ENCODE measurements at places on chromosomes 7 and 10. TPM values are rescaled to one million over a fixed set of nuclear protein-coding genes. Genes with fewer than 3 reads are reported as not detected.

CPED1 gene
- total RNA-seq: not detected

CLCN1 gene
- not detected for total RNA-seq

CYP3A4 gene
- total RNA-seq: not detected

ZPBP gene
- not detected for total RNA-seq

AFAP1L2 gene
- 3.5 TPM for total RNA-seq

MYL10 gene
- total RNA-seq: not detected

DNA sequence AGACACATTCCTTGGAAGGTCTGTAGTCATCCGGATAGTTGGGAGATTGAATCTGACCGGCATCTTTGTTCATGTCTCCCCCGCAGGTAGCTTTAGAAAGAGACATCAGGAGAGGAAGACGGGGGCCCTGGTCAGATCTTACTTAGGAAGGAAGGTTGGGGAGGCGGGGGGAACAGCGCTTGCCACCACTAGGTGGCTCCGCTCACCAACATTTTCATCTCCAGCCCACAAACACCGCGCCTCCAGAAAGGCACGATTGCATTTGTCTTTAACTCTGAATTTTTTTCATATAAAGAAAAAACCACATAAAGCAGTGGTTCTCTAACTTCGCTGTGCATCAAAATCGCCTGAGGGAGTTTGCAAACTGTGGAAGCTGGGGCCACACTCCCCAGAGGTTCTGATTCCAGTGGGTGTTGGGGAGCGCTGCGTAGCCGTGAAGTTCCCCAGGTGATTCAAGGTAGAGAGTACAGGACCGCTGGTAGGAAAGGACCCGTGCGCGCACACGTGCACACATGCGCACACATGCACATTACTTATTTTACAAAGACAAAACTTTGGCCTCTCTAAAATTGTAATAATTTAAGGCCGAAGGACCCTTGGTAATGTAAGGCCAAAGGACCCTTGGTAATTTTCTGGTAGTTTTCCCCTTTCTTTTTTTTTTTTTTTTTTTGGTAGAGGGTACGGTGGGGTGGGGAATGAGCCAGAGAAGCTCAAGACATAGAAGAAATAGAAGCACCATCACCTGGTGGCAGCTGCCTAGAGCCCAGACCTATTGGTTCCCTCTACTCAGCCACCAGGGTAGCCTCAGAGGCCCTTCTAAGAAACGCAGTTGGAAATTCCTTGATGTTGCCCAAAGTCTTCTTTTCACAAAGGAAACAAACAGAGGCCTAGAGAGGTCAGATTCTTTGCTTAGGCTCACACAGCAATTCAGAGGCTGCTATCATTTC, 37.4 kb upstream of the OPALIN start:
- no peak overlapping the region for H3K4me3 ChIP-seq
- no peaks in the 10 kb centered on the region for H3K36me3 ChIP-seq
- H3K4me1 ChIP-seq: peaks cover 6% of the 10 kb centered on the region

- H3K27me3 ChIP-seq: peaks cover 3% of the 10 kb centered on the region
- DNase-seq: no peak
Measured at GRCh38 chr10:21396889-21397288, 128.6 kb downstream of the SKIDA1 start.

- H3K27me3 ChIP-seq: peaks cover 7% of the 10 kb centered on the region
- no peaks in the 10 kb centered on the region for H3K4me1 ChIP-seq
- no peak for DNase-seq
Measured at GRCh38 chr10:125076891-125077541, 83.3 kb downstream of the CTBP2 start.

DNA sequence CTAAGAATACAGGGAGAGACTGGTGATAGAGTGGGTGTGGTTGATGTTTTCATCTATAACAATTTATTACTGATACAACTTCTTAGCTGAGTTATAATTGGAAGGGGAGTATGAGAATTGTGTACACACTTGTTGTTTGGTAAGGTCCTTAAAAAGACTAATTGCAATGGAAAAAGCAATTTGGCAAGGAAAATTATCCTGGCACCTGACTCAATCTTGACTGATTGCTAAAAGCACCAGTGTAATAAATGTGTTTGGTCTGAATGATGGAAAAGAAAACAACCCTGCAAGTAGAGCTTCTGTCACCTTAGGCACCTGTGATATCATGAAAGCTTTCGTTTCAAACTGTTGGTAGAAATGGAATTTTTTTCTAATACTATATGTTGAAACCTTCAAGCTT, 6.7 kb upstream of the GSDME start:
- no peak overlapping the region for H3K4me3 ChIP-seq

DNA sequence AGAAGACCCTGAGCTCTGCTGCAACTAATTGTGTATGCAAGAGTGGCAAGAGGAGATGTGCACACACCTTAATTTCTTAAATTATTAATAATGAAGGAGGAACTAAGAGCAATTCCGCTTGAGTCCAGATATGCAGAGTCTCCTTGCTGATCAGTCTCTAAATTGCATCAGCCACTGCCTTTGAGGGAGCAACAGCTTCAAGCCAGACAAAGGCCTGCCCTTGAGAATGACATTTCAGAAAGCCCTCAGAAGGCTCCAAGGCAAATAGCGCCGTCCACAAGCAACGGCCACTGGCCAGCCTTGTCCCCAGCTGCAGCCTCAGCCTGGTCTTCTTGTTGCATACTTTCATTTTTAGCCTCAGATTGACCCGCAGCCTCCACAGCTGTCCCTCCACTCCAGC, 110.6 kb upstream of the RNF32 start:
- H3K4me1 ChIP-seq: no peaks in the 10 kb centered on the region
- H3K36me3 ChIP-seq: no peaks in the 10 kb centered on the region
- H3K27me3 ChIP-seq: peaks cover 21% of the 10 kb centered on the region
- no peak for DNase-seq
- H3K27ac ChIP-seq: no peak overlapping the region

GRCh38 chr10:133022776-133023100, 65.0 kb upstream of the ADGRA1 start:
- H3K27me3 ChIP-seq: no peaks in the 10 kb centered on the region
- no peak overlapping the region for H3K27ac ChIP-seq

GRCh38 chr7:141244435-141244834, 170.6 kb downstream of the TMEM178B start:
- H3K27me3 ChIP-seq: peaks cover 3% of the 10 kb centered on the region
- H3K4me3 ChIP-seq: no peak overlapping the region
- DNase-seq: no peak
- no peaks in the 10 kb centered on the region for H3K36me3 ChIP-seq
- no peak overlapping the region for H3K27ac ChIP-seq

GRCh38 chr7:65746398-65746669, 126.5 kb upstream of the VKORC1L1 start:
- H3K27me3 ChIP-seq: no peaks in the 10 kb centered on the region
- H3K27ac ChIP-seq: no peak overlapping the region
- no peak overlapping the region for H3K4me3 ChIP-seq
- no peak for DNase-seq
- H3K4me1 ChIP-seq: peaks cover 4% of the 10 kb centered on the region

DNA sequence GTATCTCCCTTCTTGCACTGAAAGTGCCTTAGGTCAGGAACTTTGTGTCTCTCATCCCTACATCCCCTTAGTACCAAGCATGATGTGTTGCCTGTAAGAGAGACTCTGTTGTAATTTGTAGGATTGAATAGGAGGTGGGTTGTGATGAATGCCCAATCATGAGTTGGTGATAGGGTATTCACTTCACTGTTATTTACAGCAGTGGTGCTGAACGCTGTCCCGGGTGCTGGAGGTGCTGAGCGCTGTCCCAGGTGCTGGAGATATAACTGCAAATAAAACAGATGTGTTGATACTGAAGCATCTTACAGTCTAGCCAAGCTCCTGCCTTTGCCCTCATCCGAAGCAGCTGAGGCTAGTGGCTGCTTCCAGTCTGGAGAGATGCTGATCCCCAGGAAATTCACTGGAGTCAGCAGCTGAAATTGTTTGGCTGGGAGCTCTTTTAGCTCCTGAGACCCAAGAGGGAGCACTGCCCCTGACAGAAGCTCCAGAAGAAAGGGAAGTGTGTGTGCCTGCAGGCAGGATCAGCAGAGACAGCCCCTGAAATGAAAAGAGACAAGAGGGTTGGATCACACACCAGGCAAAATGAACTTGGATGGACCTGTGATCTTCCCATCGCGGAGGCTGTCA, 183.4 kb downstream of the SORCS3 start:
- no peak for DNase-seq
- no peaks in the 10 kb centered on the region for H3K36me3 ChIP-seq
- no peak overlapping the region for H3K27ac ChIP-seq
- H3K4me3 ChIP-seq: no peak overlapping the region
- H3K27me3 ChIP-seq: no peaks in the 10 kb centered on the region
- H3K4me1 ChIP-seq: peaks cover 2% of the 10 kb centered on the region

- no peak for DNase-seq
- H3K36me3 ChIP-seq: peaks cover 11% of the 10 kb centered on the region
- no peak overlapping the region for H3K27ac ChIP-seq
- peak overlapping the region; percentile 48 for H3K4me3 ChIP-seq
- no peaks in the 10 kb centered on the region for H3K27me3 ChIP-seq
- H3K4me1 ChIP-seq: peaks cover 53% of the 10 kb centered on the region
Measured at GRCh38 chr10:12587451-12587888, 238.1 kb downstream of the CAMK1D start.

GRCh38 chr7:158576050-158576762, 11.4 kb downstream of the PTPRN2 start:
- no peaks in the 10 kb centered on the region for H3K4me1 ChIP-seq
- H3K27ac ChIP-seq: no peak overlapping the region
- H3K27me3 ChIP-seq: peaks cover 2% of the 10 kb centered on the region
- DNase-seq: no peak
- H3K4me3 ChIP-seq: no peak overlapping the region
- H3K36me3 ChIP-seq: no peaks in the 10 kb centered on the region

DNA sequence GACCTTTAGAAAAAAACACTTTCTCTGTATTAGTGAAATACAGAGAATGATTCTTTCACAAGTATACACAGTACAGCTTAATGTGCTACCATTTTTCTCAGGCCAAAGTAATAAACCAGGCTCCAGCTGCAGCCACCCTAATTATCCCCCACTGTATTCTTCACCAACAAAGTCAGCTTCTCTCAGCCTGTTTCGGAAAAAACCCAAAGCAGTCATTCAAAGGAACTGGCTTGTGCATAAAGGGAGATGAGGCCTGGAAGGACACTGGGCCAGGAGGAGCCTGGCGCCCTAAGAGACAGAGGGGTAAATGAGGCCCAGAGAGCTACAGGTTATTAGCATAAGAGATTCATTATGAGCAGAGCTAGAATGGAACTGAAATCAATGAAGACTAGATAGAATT, 9.2 kb downstream of the USP54 start:
- H3K4me1 ChIP-seq: peaks cover 2% of the 10 kb centered on the region
- H3K36me3 ChIP-seq: no peaks in the 10 kb centered on the region
- H3K27me3 ChIP-seq: peaks cover 8% of the 10 kb centered on the region
- no peak overlapping the region for H3K4me3 ChIP-seq

- H3K4me1 ChIP-seq: no peaks in the 10 kb centered on the region
- peaks cover 12% of the 10 kb centered on the region for H3K27me3 ChIP-seq
Measured at GRCh38 chr7:1368184-1368681, 91.0 kb downstream of the MICALL2 start.

DNA sequence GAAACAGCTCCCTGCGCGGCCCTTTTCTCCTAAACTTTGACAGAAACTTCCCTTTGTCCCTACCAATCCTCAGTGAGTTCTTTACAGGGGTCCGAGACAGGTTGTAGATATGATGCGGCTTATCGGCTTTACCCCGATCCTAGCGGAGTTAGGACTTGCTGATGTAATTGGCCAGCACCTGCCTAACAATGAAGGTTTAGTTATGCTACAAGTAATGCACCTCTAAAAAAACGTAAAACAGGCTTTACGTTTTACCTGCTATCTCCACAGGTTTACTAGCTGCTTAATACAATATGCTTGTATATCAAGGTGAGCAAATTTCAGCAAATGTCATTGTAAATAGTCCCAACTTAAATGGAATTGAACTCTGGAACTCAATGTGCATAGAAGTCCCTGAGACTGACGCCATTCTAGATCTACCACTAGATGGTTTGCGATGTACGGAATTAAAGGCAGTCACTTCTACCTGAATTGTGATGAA, 697 bp upstream of the SNX13 start:
- no peak for DNase-seq
- H3K27me3 ChIP-seq: peaks cover 15% of the 10 kb centered on the region
- H3K27ac ChIP-seq: peak overlapping the region; percentile 65

GRCh38 chr7:50346545-50347497, 42.3 kb downstream of the IKZF1 start:
- peaks cover 93% of the 10 kb centered on the region for H3K36me3 ChIP-seq
- H3K27me3 ChIP-seq: no peaks in the 10 kb centered on the region
- peak overlapping the region; percentile 91 for H3K27ac ChIP-seq
- no peak for DNase-seq
- H3K4me3 ChIP-seq: peak overlapping the region; percentile 77
- H3K4me1 ChIP-seq: peaks cover 96% of the 10 kb centered on the region

- no peak overlapping the region for H3K4me3 ChIP-seq
- H3K36me3 ChIP-seq: no peaks in the 10 kb centered on the region
- H3K4me1 ChIP-seq: peaks cover 10% of the 10 kb centered on the region
- peaks cover 28% of the 10 kb centered on the region for H3K27me3 ChIP-seq
- DNase-seq: no peak
Measured at GRCh38 chr7:19663816-19664462, 44.9 kb downstream of the POLR1F start.

GRCh38 chr10:131908151-131908550, 7.3 kb downstream of the PPP2R2D start:
- peaks cover 66% of the 10 kb centered on the region for H3K36me3 ChIP-seq
- peaks cover 53% of the 10 kb centered on the region for H3K4me1 ChIP-seq
- no peak overlapping the region for H3K4me3 ChIP-seq
- H3K27ac ChIP-seq: peak overlapping the region; percentile 56
- no peak for DNase-seq
- H3K27me3 ChIP-seq: no peaks in the 10 kb centered on the region

DNA sequence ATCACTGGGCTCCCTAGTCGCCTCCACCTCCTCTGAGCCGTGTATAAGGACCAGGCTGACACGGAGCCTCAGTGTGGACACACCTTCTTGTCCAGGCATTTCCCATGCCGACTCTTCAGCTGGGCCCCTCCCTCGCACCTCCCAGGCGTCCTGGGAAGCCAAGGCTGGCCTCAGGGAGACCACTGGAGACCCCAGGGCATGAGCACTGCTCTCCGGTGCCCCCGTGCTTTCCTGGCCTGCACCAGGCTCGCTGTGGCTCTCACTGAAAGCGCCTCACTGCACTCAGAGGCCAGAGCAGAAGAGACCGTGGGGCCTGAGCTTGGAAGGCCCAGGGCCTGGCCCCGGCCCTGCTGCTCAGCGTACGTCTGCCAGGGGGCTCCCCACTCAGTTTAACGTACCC, 31.4 kb downstream of the LRRC27 start:
- H3K4me1 ChIP-seq: no peaks in the 10 kb centered on the region
- no peak overlapping the region for H3K27ac ChIP-seq
- no peaks in the 10 kb centered on the region for H3K27me3 ChIP-seq
- no peak for DNase-seq

All from activated T-helper 2 cell treated with anti-CD3 and anti-CD28 coated beads, Interferon-gamma antibody, Interleukin-2, Interleukin-4, amounts not matched to agents 10 μg/mL and 5 μg/mL and 100 μg/mL, durations not matched to agents 14 hours and 24 hours and 36 hours (primary cell).